Glomerular endothelial cell (primary cell): ENCODE measurements at places on chromosomes 5 and 9. TPM values are rescaled to one million over a fixed set of nuclear protein-coding genes. Genes with fewer than 3 reads are reported as not detected.

SREK1 gene
- 15.9 and 43.7 TPM in 2 replicates for total RNA-seq

DNA sequence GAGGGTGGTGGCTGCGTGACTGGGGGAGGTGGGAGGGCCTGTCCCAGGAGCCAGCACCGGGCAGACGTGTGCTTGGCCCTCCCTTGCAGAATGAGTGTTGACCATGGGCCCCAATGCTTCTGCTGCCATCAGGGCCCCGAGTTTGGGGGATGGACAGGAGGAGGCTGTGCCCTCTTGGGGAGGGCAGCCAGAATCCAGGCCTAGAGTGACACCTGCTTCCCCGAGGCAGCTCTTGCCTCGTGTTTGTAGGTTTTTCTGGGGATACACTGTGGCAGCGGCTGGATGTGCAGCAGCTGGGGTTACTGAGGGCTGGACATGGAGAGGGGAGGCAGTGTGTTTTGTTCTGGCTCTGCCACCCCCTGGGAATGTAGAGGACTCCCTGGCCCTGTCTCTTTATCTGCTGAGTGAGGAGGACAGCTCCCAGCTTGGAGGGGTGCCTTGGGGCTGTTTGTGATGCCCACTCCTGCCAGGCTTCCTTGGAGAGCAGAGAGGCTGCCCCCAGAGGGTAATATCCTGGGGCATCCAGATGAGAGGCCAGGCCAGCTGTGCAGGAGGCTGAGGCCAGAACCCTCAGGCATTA lies 22.7 kb downstream of the WNK2 start:
- no peak for DNase-seq

GRCh38 chr9:16145196-16145950 lies 592.5 kb downstream of the CCDC171 start:
- DNase-seq, result no peak

DNA sequence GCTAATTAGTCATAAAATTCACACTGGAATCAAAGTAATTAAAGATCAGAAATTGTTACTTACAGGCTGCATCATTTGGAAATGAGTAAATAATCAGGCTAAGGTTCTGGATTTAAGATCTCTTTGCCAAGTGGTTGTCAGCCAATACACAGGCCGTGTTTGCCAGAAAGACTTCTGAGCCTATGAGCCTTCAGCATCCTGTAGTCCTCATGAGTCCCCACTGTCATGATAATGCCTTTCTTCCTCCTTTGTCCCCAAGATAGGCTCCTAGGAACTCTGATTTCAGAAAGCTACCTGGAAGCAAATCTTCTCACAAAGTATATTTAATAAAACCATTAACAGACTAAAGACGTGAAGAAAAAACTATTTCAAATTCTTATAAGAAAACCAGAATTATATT lies 810.5 kb downstream of the DNAH5 start:
- DNase-seq, result no peak

GRCh38 chr5:90793183-90793582 lies 234.6 kb downstream of the ADGRV1 start:
- DNase-seq, result no peak
